ENCODE measurements at places on chromosomes 6 and 20. TPM values are rescaled to one million over a fixed set of nuclear protein-coding genes. Genes with fewer than 3 reads are reported as not detected.

Gene ARMH2
- polyA plus RNA-seq, result not detected

Gene BEND3
- 1.1 TPM for polyA plus RNA-seq

Gene PPIL6
- polyA plus RNA-seq, result 0.42 TPM

Gene LIME1
- polyA plus RNA-seq, result 4.4 TPM

Gene OPN5
- 0.11 TPM for polyA plus RNA-seq

Gene RSPH4A
- polyA plus RNA-seq, result 0.12 TPM

GRCh38 chr20:35702051-35702823 is 3.0 kb downstream of the ROMO1 start:
- DNase-seq, result no peak

GRCh38 chr6:43795421-43795820 is 25.4 kb downstream of the VEGFA start:
- no peak for DNase-seq

DNA sequence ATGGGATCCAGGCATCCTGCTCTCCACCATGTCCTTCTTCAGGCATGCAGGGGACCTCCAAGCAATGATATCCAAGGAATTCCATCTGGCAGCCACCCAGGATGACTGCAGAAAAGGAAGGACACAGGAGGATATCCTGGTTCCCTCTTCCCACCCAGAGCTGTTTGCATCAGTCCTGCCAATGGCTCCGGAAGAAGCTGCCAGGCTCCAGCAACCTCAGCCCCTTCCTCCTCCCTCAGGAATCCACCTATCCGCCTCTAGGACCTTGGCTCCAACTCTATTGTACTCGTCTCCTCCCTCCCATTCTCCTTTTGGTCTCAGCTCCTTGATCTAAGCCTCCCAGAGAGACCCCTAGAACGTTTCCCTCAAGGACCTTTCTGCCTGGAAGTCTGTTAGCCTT is 733 bp upstream of the PSORS1C2 start:
- no peak for DNase-seq

DNA sequence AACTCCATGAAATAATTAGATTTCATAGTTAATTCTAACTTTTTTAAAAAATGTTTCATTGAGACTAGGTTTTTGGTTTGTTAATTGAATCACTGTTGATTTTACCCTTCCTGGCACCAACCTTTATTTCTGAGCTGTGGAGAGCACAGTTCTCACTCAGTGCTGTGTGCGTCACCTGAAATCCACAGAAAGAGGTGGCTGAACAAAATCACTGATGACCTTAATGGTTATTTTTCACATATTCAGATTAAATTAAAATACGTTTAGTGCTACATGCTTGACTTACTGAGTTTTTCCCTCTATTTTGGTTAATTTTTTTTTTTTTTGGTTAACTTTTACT is 89.4 kb downstream of the SLC16A10 start:
- DNase-seq, result no peak

- DNase-seq, result no peak
These were observed 272.5 kb upstream of the JAG1 start for GRCh38 chr20:10946124-10946880.

- no peak for DNase-seq
These were observed 192.6 kb upstream of the SLC24A3 start for GRCh38 chr20:19019734-19020364.

DNA sequence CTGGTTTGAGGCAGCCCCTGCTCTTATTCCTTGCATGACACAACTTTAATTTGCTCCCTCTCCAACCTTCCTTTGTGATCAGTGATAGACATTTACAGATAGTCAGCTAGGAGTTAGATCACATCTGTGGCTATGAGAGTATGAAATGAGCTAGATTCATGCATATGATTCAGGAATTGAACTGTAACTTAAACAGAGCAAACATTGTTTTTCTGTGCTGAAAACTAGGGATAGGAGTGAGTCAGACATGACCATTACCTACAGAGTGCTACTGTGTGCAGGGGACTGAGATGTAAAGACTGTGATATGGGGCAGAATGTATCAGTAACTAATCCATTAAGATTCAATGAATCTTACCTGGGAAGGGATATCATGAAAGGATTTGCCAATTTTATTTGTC is 279.4 kb upstream of the SPTLC3 start:
- DNase-seq, result no peak

DNA sequence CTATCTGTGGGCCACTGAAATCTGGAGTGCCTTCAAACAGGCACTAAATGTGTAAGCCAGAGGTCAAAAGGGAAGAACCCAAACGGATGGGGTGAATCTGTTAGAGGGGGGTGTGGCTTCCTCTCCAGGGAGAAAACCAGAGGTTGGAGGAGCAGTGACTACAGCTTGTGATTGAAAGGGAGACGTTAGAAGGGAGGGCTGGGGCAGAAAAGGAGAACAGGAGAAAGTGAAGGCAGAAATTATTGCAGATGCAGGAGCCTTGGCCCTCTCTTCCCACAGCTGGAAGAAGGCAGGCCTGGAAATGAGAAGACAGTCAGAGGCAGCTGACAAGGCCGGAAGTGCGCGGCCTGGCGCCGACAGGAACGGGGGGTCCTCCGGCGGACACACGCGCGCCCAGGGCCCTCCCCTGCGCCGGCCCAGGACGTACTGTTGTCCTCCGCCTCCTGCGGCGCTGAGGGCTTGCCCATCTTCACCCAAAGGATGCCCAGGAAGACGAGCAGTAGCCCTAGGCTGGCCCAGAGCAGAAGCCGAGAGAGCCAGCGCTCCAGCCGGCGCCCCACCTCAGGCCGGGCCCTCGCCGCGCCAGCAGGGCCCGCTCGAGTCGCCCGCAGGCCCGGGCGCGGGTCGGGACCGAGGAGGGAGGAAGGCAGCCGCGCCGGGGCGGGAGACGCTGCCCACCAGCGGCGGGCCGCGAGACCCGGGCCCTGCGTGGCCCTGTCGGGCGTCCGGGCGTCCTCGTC is 806 bp downstream of the LEMD2 start:
- DNase-seq, result peak; percentile 86

DNA sequence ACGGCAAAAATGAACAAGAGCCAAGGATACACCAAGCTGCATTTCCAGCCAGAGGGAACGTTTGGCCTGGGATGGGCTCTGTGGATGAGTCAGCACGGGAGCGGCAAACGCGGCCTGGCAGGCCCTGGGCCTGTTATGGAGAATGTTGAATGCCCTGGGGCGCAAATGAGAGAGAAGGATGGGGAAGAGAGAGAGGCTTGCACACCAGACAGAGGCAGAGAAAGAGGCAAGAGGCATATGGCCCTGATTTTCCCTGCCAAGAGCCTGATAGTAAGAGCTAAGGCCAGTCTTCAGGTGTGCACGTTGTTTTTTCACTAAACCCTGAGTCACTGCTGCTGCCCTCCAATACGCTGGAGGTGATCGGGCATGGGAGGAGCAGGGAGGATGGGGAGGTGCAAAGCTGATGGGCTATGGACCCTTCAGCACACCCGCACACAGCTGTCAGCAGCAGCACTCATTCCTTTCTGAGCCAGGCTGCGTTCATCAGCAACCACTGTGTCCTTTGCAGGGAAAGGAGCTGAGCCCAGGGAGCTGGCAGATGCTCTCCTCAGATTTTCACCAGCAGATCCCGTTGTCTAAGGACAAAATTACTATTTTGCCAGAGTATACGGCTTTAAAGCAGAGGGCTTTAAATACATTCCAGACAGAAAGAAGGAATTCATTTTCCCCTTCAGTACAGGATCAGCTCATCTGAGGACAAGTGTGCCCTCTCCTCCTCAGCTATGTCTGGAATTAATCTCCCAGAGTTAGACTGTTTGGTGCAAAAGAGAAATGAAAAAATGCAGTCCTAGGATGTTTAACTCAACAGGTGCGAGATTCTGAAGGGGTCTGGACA is 61.7 kb upstream of the SLC22A23 start:
- no peak for DNase-seq
